CMK (cell line): ENCODE measurements at places on chromosomes 2 and 18.

DNA sequence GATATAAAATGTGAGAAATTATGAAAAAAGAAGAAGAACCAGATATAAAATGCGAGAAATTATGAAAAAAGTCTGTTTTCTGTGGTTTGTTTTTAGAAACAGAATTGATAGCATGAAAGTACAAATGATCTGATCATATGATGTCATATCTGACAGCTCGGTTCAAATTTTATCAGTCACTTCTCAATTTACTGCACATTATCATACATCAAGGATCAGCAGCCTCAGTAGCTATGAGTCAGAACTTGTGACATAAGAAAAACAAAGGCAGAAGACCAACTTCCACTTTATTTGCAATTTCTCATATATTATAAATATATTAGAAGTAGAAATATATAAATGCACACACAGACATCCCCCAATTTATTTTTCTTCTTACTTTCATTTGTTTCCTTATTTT lies 634.0 kb downstream of the LRP1B start:
- DNase-seq, result no peak

DNA sequence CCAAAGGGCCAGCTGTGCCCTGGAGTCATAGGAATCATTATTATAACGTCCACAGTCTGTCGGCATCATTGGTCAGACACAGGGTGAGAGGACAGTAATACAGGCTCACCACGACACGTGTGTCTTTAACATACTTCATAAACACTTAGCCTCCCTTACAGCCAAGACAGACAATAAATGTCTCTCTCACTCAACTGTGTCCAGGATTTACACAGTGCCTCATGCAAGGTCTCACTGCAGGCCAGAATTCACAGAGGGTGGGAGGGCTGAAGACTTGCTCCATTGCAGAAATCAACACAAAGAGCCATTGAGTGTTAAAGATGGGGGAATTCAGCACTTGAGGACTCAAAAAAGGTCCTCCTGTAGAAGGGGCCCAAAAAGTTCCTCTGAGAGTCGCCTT lies 210.5 kb downstream of the BCL2 start:
- DNase-seq, result no peak

GRCh38 chr2:226079196-226079595 lies 679.7 kb downstream of the NYAP2 start:
- no peak for DNase-seq

- DNase-seq, result no peak
Measured at GRCh38 chr18:55001394-55002024, 42.2 kb upstream of the CCDC68 start.

- no peak for DNase-seq
Measured at GRCh38 chr2:31109633-31110192, 28.5 kb downstream of the GALNT14 start.

GRCh38 chr2:43540021-43540779 lies 55.6 kb downstream of the THADA start:
- no peak for DNase-seq

DNA sequence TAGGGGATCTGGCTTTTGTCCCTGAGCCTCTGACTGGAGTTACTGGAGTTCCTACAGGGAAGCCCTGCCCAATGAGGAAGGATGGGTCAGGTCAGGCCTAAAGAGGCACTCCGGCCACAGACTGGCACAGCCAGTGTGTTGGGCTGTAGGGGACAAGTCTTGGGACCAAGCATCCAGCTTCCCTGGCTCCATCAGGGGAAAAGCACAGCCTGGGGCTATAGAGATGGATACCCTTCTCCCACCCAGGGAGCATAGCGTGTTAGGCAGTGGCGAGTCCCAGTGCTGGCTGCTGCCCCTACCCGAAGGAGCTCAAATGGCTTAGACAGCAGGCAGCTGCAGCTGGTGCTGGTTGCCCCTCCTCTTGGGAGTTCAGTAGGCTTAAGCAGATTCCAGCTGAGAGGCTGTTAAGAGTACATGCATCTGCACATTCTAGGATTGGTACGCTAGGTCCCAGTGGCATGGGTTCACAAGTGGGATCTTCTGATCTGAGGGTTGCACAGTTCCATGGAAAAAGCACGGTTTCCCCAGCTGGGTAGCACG lies 111.4 kb downstream of the DCDC2C start:
- DNase-seq, result no peak

DNA sequence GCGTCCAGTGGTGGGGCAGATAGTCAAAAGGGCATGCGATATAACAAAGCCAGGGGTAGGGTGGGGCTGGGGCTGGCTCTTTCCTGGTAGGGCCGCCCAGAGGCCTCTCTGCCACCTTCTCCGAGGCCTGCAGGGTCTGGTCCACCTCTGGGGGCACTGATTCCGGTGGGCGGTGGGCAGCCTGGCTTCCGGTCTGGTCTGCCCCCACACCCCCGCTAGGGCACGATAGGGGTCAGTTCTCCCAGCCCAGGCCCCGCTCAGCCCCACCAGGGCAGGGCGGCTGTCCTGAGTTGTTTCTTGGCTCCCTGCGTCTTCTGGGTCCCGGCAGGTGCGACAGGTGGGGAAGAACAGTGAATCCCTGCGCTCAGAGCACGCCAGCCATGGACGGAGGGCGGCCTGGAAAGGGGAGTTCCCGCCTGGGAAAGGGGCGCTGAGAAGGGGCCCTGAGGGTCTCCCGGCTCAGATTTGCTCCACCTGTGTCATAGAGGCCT lies 707 bp upstream of the ERFE start:
- no peak for DNase-seq

DNA sequence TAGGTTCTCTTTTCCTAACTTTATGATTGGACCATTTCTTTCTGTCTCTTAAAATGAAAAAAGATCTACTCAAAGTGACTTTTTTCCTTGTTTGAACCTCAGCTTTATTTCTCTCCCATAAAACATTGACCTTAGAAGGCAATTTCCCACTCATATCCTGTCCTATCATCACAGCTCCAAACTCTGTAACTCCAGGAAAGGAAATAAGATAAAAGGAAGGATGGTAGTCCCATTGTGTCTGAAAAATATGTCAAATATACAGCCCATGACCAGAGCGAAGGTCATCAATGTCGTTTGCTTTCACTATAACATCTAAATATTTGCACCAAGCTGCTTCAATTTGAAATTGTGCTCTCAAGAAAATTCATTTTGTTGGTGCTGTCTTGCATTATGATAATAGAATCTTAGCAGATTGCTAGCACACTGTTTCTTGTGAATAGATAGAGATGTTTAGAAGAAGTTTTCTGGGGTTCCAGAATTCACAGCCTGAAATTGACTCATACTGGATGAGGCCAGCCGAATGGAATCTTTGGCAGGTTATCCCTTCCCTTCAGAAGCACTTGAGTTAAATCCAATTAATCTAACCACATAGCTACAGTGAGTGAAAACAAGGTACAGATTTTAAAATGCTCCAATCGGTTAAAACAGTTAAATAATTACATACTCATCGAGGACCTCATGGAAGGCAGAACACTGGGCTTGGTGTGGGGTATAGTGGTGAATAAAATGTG lies 95.1 kb downstream of the CRIM1 start:
- DNase-seq, result no peak

DNA sequence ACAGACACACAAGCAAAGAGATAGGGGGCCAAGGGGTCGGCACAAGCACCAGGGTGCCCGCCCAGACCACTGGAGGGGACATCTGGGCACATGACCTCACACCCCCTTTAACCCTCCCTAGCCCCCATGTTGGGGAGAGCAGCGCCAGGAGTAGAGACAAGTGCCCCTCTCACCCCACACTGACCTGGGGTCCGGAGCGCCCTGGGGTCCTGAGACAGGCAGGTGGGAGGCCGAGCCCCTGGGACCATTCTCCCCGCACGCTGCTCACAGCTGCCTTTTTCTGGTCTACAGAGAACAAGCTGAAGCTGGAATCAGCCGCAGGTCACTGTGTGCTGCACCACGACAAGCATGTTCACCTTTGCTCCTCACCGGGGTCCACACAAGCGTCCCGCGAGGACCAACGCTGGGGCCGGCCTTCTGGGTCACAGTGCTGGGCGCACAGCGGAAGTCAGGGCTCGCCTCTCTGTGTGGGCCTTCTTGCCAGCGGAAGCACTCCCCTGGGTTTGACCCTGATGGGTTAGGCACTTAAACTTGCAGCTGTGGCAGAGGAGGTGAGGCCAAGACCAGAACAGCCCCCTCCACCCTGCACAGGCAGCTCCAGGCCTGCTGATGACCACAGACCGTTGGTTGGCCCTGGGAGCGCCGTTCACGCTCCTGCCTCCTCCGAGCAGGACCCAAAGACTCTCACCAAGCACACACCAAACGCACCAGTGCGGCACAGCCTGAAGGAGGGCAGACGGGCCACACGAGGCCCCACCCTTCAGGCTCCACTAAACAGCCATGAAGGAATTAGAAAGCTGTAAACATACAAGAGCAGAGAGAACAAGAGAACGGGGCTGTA lies 275.3 kb downstream of the EIPR1 start:
- no peak for DNase-seq

GRCh38 chr2:178553047-178553446 lies 72.8 kb downstream of the PLEKHA3 start:
- DNase-seq, result no peak

DNA sequence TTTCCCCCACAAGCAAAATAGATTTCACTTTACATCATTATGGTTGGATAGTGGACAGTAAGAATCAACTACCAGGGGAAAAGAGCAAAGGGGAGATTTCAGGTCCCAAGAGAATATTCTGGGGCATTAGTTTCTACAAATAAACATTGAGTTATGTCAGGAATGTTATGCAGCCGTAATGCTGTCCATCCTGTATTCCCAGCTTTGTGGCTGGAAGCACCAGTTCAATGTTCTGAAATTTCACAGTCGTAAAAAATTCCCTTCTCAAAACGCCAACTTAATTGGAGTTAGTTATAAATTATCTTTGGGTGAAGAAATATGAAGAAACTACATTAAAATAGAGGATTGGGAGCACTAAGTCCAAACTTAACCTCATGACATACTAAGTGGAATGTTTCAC lies 141.5 kb upstream of the FIGN start:
- DNase-seq, result no peak

- no peak for DNase-seq
Measured at GRCh38 chr18:24923138-24923537, 428.8 kb downstream of the ZNF521 start.
